IMR-90 (cell line): ENCODE measurements at places on chromosomes 13 and 19.

- DNase-seq, result no peak
These were observed 145.6 kb upstream of the KLHL1 start for GRCh38 chr13:70253834-70254233.

DNA sequence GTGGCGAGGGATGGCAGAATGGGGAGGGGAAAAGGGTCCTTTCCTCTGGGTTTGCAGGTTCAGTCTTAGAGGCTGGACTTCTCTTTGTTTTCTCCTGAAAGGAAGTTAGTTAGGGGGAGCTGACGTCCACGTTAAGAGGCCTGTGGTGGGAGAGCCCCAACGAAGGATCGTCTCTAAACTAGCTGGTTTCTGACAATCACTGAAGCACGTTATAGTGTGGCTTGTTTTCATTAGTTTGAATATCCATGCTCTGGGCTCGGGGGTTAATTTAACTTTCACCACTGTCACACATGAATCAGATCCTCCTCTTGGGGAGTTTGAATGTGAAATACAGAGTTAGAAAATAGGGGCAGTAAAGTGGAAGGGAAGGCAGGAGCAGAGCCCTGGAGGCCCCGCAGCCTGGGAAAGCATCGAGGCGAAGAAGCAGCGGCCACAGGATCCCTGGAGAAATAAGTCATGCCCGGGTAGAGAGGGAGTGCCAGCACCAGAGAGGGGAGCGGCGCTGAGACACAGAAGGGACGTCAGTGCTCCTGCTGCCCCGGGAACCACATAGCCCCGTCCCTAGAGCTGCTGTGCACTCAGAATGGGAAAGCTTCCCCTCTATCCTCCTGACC is 31.1 kb upstream of the AMER2 start:
- DNase-seq, result no peak

DNA sequence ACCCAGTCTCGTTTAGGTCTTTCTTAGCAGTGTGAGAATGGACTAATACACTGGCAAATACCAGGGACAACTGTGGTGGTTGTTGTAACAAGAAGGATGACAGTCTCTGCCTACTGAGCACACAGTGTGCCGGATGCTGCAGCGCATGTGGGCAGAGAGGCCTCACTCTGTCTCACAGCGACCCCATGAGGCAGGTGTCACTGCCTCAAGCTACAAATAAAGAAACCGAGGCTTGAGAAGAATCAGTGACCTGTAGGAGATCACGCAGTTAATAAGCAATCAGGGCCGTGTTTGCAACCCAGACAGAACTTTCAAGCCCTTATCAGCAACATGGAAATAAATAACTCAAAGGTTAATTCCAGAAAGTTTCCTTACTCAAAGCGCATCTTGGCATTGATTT is 40.5 kb upstream of the GAS6 start:
- peak; percentile 43 for DNase-seq

GRCh38 chr19:39359026-39359425 is 16.8 kb downstream of the SAMD4B start:
- DNase-seq, result no peak

GRCh38 chr13:100673376-100673712 is 1.3 kb downstream of the TMTC4 start:
- DNase-seq, result no peak
